ENCODE measurements at places on chromosomes 7 and 10.

- H3K27me3 ChIP-seq, result no peaks in the 10 kb centered on the region
- H3K4me3 ChIP-seq, result no peak overlapping the region
- DNase-seq, result no peak
- H3K27ac ChIP-seq, result no peak overlapping the region
- H3K4me1 ChIP-seq, result peaks cover 29% of the 10 kb centered on the region
- no peaks in the 10 kb centered on the region for H3K36me3 ChIP-seq
Measured at GRCh38 chr10:30098629-30099028, 39.2 kb upstream of the JCAD start.

DNA sequence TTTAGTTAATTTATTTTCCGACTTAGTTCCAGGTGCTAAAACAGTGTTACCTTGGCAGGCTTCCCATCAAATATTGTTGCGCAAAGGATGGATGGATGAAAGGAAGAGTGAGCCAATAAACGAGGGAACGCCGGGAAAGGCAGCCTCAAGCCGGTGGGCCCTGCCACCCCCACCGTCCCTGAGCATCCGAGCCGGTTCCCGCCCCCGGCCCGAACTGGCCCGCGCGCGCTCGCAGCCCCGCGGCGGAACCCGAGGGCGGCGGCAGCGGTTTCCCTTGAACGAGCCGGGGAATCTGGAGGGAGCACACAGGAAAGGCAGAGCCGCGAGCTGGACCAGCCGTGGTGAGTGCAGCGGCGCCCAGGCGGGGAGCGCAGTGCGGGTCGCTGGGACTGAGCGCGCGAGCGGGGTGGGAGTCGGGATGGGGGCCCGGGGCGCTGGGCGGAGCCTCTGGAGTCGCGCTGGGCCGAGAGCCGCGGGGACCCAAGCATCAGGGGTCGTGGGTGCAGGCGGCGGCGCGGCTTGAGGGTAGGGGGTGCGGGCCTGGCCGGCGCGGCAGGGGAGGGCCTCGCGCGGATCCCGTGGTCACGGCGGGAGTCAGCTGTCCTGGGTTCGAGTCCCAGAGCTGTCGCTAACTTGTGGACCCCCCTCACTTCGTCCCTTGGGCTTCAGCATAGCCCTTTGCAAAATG, at the start of gene AGK:
Gene AGK (plus strand): TSS at position 317 of the 688 bp plus-strand sequence. CDS start 4,057 bp downstream, outside the sequence.
- H3K4me1 ChIP-seq, result 0 out of 2 replicates have a peak, but pooled peaks cover 4% of the 10 kb centered on the region
- no peaks in the 10 kb centered on the region for H3K27me3 ChIP-seq
- peak within 1 kb of the TSS; percentile 85 for H3K4me3 ChIP-seq
- H3K36me3 ChIP-seq, result no peaks in the 10 kb centered on the region
- peak within 1 kb of the TSS; percentile 58 for H3K27ac ChIP-seq
- peak; percentile 52 for DNase-seq

GRCh38 chr7:24073651-24074420, 210.2 kb upstream of the NPY start:
- H3K27me3 ChIP-seq, result no peaks in the 10 kb centered on the region
- no peaks in the 10 kb centered on the region for H3K36me3 ChIP-seq
- no peak overlapping the region for H3K4me3 ChIP-seq
- DNase-seq, result no peak
- H3K4me1 ChIP-seq, result no peaks in the 10 kb centered on the region
- no peak overlapping the region for H3K27ac ChIP-seq

GRCh38 chr7:137601642-137602041, 245.1 kb downstream of the DGKI start:
- H3K4me3 ChIP-seq, result no peak overlapping the region
- no peak for DNase-seq
- H3K4me1 ChIP-seq, result no peaks in the 10 kb centered on the region
- peaks cover 22% of the 10 kb centered on the region for H3K27me3 ChIP-seq
- H3K36me3 ChIP-seq, result no peaks in the 10 kb centered on the region
- no peak overlapping the region for H3K27ac ChIP-seq

- no peak for DNase-seq
- no peak overlapping the region for H3K27ac ChIP-seq
- no peaks in the 10 kb centered on the region for H3K27me3 ChIP-seq
- no peak overlapping the region for H3K4me3 ChIP-seq
- no peaks in the 10 kb centered on the region for H3K36me3 ChIP-seq
Measured at GRCh38 chr7:121579639-121580038, 183.5 kb upstream of the FAM3C start.

DNA sequence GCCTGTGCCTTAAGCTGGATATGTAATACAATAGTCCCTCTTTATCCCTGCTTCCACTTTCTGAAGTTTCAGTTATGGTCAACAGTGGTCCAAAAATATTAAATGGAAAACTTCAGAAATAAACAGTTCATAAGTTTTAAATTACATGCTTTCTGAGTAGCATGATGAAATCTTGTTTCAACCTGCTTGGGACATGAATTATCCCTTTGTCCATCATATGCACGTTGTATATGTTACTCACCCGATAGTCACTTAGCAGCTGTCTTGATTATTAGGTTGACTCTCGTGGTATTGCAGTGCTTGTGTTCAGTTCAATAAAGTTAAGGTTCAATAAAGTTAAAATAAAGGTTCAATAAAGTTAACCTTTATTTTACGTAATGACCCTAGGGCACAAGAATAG, 25.5 kb downstream of the C1GALT1 start:
- no peaks in the 10 kb centered on the region for H3K4me1 ChIP-seq
- H3K4me3 ChIP-seq, result no peak overlapping the region
- no peaks in the 10 kb centered on the region for H3K36me3 ChIP-seq
- no peaks in the 10 kb centered on the region for H3K27me3 ChIP-seq

DNA sequence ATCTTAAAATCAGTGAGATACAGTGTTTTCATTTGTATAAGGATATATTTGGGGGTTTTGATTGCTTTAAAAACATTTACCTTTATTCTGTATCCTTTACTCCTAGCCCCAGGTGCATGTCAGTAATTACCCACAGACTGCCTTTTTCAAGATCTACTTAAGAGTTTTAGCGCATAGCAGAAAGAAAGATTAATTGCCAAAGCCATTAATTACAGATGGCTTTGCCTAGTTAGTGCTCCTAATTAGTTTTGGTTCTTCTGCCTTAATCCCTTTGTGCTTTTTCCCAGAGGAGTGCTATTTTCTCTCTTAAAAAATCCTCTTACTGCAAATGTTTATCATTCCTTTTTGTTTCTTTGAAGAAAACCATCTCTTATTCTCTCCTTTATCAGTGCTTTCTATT, 122.8 kb downstream of the MAPK8 start:
- H3K27ac ChIP-seq, result no peak overlapping the region
- DNase-seq, result no peak
- H3K36me3 ChIP-seq, result no peaks in the 10 kb centered on the region
- no peaks in the 10 kb centered on the region for H3K27me3 ChIP-seq
- H3K4me1 ChIP-seq, result no peaks in the 10 kb centered on the region

DNA sequence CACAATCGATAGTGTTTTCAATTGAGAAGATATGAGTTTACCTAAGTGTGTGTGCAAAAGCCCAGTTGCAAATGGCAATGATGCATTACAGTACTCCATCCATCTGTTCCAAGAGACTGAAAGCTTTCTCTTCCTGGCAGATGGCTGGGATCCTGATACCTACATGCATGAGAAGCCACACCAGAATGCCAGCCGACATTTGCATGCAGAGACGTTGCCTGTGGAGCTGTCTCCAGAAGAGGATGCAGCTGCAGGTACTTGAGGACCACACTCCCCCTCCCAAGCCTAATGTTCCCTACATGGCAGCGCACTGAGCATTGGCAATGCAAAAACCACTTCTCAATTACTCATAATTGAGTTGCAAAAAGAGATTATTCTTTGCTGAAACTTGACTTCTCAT, 332.1 kb downstream of the WDR11 start:
- no peak for DNase-seq
- no peaks in the 10 kb centered on the region for H3K36me3 ChIP-seq
- H3K4me1 ChIP-seq, result no peaks in the 10 kb centered on the region
- peaks cover 5% of the 10 kb centered on the region for H3K27me3 ChIP-seq

GRCh38 chr10:119408969-119409371, 133.5 kb downstream of the RGS10 start:
- no peak overlapping the region for H3K4me3 ChIP-seq
- no peak for DNase-seq
- no peak overlapping the region for H3K27ac ChIP-seq
- no peaks in the 10 kb centered on the region for H3K4me1 ChIP-seq
- no peaks in the 10 kb centered on the region for H3K36me3 ChIP-seq

DNA sequence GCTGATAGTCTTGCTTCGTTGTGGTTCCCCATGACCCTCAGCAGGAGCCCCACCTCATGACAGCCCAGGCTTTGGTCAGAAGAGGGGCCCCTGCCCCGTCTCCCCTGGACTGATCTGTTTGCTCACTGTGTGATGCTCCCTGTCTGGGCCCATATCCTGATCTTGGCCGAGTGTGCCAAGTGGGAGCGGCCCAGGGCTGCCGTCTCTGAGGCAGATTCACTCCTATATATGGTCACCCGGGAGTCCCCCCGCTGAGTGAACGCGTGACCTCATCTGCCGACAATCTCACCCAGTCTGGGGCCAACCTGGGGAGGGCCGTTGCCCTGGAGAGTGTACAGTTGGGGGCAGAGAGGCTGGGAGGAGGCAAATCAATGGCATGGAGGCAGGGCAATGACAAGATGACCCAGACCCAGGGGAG, 34.5 kb downstream of the PPIF start:
- DNase-seq, result no peak
- H3K36me3 ChIP-seq, result no peaks in the 10 kb centered on the region
- no peaks in the 10 kb centered on the region for H3K27me3 ChIP-seq
- H3K4me3 ChIP-seq, result no peak overlapping the region
- no peaks in the 10 kb centered on the region for H3K4me1 ChIP-seq
- H3K27ac ChIP-seq, result no peak overlapping the region

- no peak overlapping the region for H3K27ac ChIP-seq
- H3K4me3 ChIP-seq, result no peak overlapping the region
- H3K27me3 ChIP-seq, result no peaks in the 10 kb centered on the region
- no peaks in the 10 kb centered on the region for H3K36me3 ChIP-seq
- DNase-seq, result no peak
Measured at GRCh38 chr7:17944720-17945119, 4.4 kb upstream of the SNX13 start.

DNA sequence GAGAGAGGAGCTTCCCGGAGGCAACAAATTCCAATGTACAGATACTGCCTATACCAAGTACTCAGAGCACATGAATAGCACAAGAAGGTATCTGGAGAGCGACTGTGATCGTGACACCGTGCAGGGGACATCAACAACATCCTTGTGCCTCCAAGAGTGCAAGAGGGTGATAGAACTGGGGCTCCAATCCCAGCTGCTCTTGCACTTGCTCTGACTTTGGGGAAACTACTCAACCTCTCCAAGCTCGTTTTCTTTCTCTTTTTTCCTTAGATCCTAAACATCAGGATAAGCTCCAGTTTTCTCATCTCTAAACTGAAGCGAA, 12.1 kb downstream of the RFC2 start:
- H3K36me3 ChIP-seq, result peaks cover 71% of the 10 kb centered on the region
- no peaks in the 10 kb centered on the region for H3K4me1 ChIP-seq
- no peak overlapping the region for H3K4me3 ChIP-seq
- H3K27me3 ChIP-seq, result no peaks in the 10 kb centered on the region
- no peak overlapping the region for H3K27ac ChIP-seq
- DNase-seq, result no peak

DNA sequence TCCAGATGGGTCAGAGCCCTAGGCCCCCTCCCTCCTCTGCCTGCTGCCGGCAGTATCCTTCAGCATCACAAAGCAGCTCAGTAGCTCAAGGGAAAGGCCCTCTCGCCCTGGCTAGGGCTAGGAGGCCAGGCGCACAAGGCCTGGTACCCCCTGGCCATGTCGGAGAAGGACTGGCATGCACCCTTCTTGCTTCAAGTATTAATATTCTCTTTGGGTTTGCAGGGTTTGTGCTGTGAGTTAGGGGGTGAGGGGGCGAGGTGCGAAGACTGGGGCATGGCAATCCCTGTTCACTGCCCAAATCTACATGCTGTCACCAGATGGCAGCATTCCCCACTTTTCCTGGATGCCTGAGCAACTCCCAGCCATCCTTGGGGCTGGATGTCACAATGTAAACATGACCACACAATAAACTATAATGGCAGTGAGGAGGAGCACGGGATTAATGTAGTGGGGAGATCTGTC, 105.2 kb downstream of the NEURL1 start:
- H3K4me3 ChIP-seq, result no peak overlapping the region
- DNase-seq, result peak; percentile 66
- no peaks in the 10 kb centered on the region for H3K36me3 ChIP-seq
- no peaks in the 10 kb centered on the region for H3K4me1 ChIP-seq
- H3K27ac ChIP-seq, result no peak overlapping the region

- DNase-seq, result no peak
- no peaks in the 10 kb centered on the region for H3K36me3 ChIP-seq
- H3K4me1 ChIP-seq, result no peaks in the 10 kb centered on the region
Measured at GRCh38 chr7:34013421-34013820, 108.1 kb downstream of the BMPER start.

GRCh38 chr10:11097686-11098085, 80.0 kb downstream of the CELF2 start:
- H3K36me3 ChIP-seq, result no peaks in the 10 kb centered on the region
- no peak for DNase-seq
- H3K27ac ChIP-seq, result no peak overlapping the region

- H3K4me3 ChIP-seq, result no peak overlapping the region
- H3K36me3 ChIP-seq, result no peaks in the 10 kb centered on the region
- no peak for DNase-seq
- H3K27ac ChIP-seq, result no peak overlapping the region
- H3K27me3 ChIP-seq, result no peaks in the 10 kb centered on the region
- no peaks in the 10 kb centered on the region for H3K4me1 ChIP-seq
Measured at GRCh38 chr10:90430186-90430585, 427.7 kb downstream of the HTR7 start.

DNA sequence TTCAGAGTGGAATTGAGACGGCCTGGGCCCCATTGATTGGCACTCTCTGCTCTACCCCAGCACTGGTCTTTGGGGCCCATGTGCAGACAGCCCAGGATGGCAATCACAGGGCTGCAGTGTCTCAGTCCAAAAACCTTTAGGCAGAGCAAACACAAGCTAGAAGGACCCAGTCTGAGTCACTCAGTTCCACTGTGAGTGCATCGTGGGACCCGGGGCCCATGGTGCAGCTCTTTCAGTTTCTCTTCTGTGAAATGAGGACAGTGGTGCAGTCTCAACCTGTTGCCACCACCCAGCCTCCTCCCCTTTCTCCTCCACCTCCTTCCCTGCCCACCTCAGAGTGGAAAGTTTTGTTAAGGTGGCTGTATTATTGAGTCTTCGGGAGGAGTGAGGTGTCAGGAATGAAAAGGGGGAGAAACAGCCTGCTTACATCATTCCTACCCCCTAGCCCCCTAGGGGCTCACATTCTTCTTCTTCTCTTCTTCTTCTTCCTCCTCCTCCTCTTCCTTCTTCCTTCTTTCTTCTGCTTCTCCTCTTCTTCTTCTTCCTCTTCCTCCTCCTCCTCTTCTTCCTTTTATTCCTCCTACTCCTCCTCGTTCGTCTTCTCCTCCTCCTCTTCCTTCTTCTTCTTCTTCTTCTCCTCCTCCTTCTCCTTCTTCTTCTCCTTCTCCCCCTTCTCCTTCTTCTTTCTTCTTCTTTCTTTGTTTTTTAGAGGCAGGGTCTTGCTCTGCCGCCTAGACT, 19.5 kb upstream of the CARD11 start:
- DNase-seq, result no peak
- H3K36me3 ChIP-seq, result no peaks in the 10 kb centered on the region
- H3K27ac ChIP-seq, result no peak overlapping the region
- H3K4me3 ChIP-seq, result no peak overlapping the region

All from HCT116 (cell line).